Right ventricle myocardium inferior (tissue), 1 donor: ENCODE measurements at places on chromosomes 2 and 18.

GRCh38 chr2:45765728-45766254 lies 114.3 kb downstream of the PRKCE start:
- no peak for DNase-seq

- no peak for DNase-seq
Observed at GRCh38 chr18:39624961-39625360, 2059.4 kb upstream of the CELF4 start.

- DNase-seq = no peak
Observed at GRCh38 chr2:167822690-167823465, 424.5 kb downstream of the STK39 start.

DNA sequence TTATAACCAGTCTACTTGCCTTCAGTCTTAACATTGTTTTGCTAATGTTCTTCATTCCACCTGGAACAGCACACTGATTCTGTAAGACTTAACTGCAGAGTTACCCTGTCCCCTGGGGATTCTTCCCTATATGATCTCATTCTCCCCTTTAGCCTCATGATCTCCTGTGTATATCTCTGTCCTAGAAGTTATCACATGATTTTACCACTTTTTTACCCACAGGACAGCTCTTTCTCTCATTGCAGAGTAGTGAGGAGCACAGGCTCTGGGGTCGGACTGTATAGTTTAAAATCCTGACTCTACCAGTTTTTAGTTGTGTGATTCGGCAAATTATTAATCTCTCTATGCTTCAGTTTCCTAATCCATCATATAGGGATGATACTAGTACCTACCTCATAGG lies 14.2 kb upstream of the EXOC6B start:
- no peak for DNase-seq

DNA sequence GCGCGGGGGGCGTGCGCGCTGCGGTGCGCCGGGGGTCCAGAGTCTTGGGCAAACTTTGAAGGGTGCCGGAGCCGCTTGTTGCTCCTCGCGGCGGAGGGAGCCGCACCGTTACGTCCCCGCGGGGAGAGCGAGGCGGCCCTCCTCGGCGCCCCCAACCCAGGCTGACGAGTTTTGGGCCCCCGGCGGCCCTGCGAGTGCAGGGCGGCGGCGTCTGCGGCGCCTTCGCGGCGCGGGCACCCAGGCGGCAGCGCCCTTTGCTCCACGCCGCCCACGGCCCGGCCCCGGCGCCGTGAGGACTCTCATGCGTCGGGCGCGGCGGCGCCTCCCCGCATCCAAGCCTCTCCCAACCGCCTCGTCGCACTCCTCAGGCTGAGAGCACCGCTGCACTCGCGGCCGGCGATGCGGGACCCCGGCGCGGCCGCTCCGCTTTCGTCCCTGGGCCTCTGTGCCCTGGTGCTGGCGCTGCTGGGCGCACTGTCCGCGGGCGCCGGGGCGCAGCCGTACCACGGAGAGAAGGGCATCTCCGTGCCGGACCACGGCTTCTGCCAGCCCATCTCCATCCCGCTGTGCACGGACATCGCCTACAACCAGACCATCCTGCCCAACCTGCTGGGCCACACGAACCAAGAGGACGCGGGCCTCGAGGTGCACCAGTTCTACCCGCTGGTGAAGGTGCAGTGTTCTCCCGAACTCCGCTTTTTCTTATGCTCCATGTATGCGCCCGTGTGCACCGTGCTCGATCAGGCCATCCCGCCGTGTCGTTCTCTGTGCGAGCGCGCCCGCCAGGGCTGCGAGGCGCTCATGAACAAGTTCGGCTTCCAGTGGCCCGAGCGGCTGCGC lies 814 bp downstream of the FZD7 start:
- no peak for DNase-seq

GRCh38 chr2:65431421-65432226 lies 775 bp downstream of the SPRED2 start:
- DNase-seq = peak; percentile 73

- DNase-seq = no peak
Observed at GRCh38 chr2:12533337-12534005, 183.3 kb upstream of the TRIB2 start.

- no peak for DNase-seq
Observed at GRCh38 chr2:179454443-179455171, 190.0 kb upstream of the SESTD1 start.

GRCh38 chr2:177042311-177042710 lies 170.3 kb upstream of the HNRNPA3 start:
- DNase-seq = no peak

GRCh38 chr18:74546751-74547530 lies 12.6 kb downstream of the CNDP1 start:
- DNase-seq = no peak

DNA sequence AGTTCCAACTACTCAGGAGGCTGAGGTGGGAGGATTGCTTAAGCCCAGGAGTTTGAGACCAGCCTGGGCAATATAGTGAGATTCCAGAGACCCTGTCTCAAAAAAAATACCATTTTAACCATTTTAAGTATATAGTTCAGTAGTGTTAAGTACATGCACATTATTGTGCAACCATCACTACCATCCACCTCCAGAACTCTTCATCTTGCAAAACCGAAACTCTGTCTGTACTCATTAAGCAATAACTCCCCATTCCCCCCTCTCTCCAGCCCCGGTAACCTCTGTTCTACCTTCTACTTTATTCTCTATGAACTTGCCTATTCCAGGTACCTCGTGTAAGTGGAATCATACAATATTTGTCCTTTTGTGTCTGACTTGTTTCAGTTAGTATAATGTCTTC lies 86.4 kb downstream of the GFPT1 start:
- no peak for DNase-seq

DNA sequence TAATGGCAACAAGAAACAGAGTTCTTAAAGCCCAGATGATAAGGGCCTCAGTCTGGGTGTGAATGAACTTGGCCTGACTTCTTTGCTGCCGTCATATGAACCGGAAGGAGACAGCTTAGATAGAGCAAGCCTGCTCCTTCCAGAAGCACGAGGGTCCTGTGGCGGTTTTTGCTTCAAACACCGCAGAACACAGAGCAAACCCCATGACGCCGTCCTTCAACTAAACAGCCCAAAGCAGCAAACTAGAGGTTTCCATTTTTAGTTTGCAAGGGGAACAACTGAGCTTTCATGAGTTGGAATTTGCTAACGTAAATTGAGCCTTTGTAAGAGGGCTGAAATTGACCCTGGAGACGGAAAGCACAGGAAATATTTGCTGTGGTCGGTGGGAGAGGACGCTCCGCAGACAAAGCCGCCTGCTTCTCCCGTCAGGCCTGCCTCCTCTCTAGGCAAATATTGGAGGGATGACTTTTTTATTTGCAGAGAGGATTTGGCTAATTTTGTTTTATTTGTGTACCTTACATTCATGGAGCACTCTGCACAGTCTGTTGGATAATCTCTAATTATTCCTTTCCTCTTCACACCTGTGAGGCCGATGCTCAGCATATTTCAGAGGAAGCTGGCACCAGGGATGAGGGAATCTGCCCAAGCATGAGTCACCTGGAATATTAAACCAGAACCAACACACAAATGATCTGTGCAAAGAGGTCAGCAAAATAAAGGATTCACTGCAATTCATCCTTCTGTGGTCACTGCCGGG lies 134.0 kb upstream of the NCK2 start:
- DNase-seq = no peak

DNA sequence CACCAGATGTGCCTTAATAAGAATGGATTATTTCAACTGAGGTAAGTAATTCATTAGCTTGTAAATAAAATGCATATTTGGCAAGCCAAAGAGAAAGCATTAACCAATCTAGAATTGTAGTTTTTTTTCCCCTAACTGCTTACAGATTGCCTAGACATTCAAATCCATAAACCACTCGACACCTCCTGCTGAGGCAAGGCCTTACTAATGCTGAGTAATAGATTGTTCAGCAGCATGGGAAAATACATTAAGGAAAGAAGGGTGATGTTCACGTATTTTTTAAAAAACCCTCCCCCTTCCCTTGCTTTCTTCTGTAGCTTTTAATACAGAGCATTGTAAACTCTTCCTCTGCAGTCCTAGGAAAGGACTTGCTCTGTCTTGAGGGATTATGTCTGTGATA lies 17.0 kb upstream of the LINC00305 start:
- DNase-seq = no peak

DNA sequence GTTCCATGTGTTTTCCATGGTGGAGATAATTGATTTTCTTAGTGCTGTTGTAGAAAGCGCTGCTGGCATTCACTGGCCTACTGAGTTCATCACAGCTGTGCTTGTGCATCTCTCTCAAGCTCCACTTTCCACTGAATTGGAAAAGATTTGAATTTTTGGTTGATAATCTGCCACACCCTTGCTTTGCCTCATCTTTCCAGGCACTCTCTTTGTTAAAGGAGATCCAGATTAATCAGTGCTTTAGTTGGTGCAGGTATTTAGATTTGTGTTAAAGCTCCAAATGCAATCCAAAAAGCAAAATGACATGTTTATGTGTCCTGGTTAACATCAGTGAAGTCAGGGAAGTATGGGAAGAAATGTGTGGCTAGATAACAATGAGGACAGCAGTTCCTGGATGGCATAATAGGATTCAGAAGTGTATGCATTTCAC lies 2.7 kb upstream of the COL3A1 start:
- no peak for DNase-seq

DNA sequence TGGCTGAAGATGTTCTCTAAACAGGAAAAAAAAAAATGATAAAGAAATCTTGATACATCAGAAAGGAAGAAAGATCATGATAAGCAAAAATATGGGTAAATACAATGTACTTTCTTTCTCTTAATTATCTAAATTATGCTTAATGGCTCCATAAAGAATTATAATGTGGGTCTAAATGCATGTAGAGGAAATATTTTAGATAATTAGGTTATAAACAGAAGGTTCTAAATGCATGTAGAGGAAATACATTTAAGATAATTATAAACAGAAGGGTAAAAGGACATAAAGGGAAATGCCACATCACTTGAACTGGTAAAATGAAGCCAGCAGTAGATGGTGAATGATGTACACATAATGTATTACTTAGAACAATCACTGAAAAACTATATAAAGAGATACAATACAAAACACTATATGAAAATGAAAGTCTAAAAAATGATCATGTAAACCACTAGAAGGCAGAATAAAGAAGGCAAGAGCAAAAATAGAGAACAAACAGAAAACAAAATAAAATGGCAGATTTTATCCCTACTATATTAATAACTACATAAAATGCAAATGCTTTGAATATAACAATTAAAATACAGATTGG lies 308.4 kb upstream of the CDH2 start:
- no peak for DNase-seq

GRCh38 chr18:79572848-79573451 lies 106.7 kb upstream of the CTDP1 start:
- DNase-seq = peak; percentile 59

DNA sequence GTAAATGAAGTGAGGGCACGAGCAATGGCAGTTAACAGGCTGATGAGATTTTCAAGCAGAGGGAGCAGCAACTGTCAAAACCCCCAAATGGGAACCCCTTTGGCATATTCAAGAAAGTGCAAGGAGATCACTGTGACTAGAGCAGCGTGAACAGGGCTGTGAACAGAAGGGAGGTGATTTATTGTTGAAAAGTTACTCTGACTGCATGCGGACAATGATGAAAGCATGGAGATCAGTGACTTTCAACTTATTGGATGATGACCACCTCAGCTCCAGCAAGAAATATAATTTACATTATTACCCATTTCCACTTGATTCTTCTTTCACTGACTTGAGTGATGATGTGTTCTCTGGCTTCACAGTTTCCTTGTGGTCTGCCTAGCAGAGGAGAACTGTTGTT lies 187.8 kb upstream of the BOD1L2 start:
- DNase-seq = no peak

DNA sequence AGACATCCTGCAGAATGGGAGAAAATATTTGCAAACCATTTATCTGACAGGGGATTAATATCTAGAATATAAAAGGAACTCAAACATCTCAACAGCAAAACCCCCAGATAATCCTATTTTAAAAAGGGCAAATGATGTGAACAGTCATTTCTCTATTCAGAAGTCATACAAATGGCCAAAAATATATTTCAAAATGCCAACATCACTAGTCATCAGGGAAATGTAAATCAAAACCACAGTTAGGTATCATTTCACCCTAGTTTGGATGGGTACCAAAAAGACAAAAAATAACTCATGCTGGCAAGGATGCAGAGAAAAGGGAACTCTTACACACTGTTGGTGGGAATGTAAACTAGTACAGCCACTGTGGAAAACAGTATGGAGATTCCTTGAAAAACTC lies 70.0 kb downstream of the TBR1 start:
- no peak for DNase-seq

- DNase-seq = no peak
Observed at GRCh38 chr18:2880473-2880872, 33.7 kb downstream of the EMILIN2 start.

DNA sequence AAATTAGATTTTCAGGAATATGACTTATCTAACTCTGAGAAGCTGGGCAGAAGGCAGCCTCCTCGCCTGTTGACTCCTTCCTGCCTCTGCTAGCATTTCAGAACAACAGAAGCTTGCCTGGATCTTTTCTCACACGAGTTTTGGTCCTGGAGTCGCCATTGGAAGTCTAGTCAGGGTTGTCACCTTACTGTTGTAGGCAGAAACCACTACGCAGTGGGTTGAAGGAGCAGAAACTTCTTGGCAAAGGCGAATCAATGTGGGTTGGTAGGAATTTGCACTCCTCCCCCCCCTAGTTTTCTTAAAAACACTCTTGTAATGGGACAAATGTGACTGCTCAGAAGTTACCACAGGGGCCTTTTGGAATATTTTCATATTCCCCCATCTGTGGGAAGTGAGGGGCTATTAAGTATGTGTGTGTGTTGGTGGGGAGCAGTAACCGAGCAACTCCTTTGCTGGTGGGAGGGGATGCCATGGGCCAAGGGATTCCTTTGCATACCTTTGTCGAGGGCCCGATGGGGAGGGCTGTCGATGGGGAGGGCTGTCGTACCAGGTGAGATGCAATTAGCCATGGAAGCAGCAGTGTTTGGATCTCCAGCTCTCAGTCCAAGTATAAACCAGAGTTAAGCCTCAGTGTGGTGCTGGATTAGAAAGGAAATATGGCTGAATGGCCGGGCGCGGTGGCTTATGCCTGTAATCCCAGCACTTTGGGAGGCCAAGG lies 117.4 kb downstream of the FMNL2 start:
- DNase-seq = no peak

DNA sequence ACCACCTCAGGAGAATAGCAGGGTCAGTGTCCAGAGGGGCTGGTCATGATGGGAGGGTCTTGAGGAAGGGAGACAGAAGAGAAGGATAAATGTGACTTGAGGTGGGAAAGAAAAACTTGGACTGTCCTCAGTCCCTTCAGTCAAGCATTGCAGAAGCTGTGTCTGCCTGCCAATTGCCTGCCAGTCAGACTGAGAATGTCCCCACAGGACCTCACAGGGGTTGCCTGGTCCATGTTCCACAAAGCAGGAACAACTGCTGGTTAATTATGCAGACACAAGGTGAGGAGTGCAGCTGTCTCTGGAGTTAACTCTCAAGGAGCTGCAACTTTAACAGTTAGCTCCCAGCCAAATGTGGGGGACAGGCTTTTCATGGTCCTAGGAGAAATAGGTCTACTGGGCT lies 75.7 kb downstream of the TRIM43 start:
- DNase-seq = no peak

DNA sequence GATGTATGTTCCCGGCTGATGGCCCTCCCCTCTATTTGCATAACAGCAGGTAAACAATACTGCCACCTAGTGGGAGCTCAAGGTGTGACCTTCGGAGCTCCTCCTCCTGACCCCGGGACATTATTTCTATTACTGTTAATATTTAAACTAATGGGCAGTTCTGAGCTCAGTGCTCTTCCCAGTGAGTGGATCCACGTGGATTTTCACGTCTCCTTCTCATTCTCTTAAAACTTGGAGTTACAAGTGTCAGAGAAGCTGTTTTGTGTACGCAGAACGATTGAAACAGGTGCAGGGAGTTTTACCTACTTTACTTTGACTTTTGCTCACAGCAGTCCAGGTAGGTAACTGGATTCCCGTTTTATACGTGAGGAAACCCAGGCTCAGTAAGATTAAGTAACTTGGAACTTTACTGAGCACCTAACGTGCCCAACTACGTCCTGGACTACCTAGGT lies 127.3 kb downstream of the PRKCE start:
- DNase-seq = no peak
